Neural crest cell (in vitro differentiated cells): ENCODE measurements at places on chromosomes 6 and 20.

- no peak for DNase-seq
Measured at GRCh38 chr6:109059153-109059552, 35.5 kb downstream of the SESN1 start.

DNA sequence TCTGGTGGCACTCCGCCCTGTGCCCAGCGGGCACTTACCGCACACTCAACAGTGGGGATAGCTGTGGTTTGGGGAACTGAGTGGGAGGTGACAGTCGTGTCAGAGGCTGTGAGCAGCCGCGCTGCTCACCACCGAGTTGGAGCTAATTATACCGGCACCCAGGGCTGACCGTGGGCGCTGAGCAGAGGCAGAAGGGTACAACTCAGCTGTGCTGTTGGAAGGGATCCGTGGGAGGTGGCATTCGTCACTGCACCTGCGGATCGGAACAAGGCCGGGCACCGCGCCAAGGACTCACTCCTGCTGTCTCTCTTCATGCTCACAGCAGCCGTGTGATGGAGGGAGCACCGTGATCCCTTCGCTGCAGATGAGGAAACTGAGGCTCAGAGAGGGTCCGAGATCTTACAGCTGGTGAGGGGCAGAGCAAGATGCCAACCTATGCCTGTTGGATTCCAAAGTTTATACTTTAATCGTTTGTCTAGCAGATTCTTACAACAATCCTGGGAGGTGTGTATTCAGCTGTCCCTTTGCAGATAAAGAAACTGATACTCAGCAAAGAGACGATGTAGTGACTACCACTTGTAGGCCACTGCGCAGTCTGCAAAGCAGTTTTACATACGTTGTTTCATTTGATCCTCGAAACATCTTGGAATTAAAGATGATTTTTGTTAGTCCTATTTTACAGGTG lies 713 bp upstream of the ELMO2 start:
- no peak for DNase-seq

DNA sequence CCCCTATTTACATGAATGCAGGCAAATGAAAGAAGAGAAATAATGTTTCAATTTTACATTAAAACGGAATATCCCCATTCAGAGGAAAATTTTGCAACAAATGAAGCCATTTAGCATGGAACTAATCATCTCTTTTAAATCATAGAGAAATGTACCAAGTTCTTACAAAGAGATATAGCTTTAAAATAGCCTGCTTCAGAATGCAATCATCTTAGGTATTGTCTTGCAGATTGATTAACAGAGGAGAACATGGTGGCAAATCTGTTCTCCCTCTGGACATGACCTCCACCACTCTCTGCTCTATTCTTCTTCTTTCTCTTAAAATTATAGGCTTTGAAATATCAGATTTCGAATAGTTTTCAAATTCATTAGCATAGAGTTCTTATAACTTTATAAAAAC lies 155.7 kb upstream of the DTNBP1 start:
- no peak for DNase-seq

- no peak for DNase-seq
Measured at GRCh38 chr6:142953373-142954273, 8.6 kb upstream of the HIVEP2 start.

GRCh38 chr6:125951323-125951722 lies 5.2 kb upstream of the HINT3 start:
- DNase-seq = no peak

GRCh38 chr20:40176098-40176841 lies 512.8 kb downstream of the MAFB start:
- no peak for DNase-seq

GRCh38 chr6:20778459-20778858 lies 244.2 kb downstream of the CDKAL1 start:
- no peak for DNase-seq

GRCh38 chr6:160077024-160077423 lies 44.6 kb upstream of the SLC22A1 start:
- DNase-seq = no peak

DNA sequence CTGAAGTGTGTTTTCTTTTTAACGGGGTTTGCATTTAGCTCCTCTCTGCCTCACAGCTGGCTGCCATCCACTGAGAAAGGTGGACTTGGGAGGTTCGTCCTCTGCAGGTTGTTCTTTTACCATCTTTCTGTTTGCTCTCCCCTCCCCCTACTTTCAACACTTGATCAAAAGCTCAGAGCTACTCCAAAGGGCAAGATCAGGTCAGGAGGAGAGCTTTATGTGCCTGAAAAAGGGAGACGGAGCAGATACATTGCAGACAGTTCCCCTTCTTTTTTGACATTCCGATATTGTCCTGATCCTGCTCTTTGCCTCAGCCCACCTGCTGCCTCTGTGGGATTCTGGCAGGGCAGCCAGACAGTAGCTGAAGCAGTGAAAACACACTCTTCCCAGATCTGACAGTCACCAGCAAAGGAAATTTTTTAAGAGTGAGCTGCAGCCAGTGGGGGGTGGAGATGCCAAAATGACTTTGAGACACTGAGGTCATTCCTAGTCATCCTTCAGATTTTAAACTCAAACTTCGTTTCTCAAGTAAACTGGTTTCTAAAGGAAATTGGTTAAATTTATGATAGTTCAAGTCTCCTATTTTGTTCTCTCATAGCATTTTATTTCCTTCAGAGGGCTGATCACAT lies 26.5 kb downstream of the SMLR1 start:
- no peak for DNase-seq

GRCh38 chr6:117167520-117168271 lies 97.7 kb upstream of the VGLL2 start:
- DNase-seq = no peak

DNA sequence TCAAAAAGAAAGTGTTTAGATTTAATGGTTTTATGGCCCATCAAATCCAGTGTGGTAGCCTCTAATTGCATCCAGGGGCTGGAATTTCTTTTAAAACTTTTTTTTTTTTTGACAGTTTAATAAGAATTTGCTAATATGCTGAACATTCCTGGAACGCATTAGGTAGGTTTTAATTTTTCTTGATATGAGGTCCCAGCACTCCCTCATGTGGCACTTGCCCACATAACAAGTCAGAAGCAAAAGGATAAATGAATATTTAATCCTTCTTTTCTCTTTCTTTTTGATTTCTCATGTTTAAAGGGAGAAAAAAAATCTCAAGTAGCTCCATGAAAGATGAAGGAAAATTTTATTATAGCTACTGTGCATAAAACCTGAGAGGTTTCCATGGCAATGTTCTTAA lies 13.5 kb downstream of the HAO1 start:
- no peak for DNase-seq

DNA sequence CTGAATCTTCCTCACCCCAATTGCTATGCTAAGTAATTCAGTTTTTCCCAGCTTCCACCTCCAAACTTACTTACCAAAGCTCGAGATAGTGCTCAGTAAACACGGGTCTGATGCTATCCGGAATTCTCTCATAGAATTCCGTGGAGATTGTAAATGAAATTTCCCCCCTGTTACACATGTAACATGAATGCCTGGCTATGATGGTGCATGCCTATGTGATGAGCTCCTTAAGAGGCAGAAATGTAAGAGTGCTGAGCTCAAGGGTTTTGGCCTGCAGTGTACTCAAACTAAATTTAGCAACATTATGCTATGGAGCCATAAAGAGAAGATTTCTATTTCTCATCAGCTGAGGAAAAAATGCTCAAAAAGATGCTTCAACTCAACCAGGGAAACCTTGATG lies 133.4 kb upstream of the FUT9 start:
- no peak for DNase-seq

- DNase-seq = no peak
Measured at GRCh38 chr6:21469213-21469612, 124.3 kb upstream of the SOX4 start.

- DNase-seq = no peak
Measured at GRCh38 chr6:44539701-44540355, 152.3 kb downstream of the CDC5L start.

GRCh38 chr6:9783567-9783966 lies 631.3 kb downstream of the TFAP2A start:
- no peak for DNase-seq

GRCh38 chr20:59403261-59403961 lies 103.0 kb downstream of the EDN3 start:
- DNase-seq = peak; percentile 86

DNA sequence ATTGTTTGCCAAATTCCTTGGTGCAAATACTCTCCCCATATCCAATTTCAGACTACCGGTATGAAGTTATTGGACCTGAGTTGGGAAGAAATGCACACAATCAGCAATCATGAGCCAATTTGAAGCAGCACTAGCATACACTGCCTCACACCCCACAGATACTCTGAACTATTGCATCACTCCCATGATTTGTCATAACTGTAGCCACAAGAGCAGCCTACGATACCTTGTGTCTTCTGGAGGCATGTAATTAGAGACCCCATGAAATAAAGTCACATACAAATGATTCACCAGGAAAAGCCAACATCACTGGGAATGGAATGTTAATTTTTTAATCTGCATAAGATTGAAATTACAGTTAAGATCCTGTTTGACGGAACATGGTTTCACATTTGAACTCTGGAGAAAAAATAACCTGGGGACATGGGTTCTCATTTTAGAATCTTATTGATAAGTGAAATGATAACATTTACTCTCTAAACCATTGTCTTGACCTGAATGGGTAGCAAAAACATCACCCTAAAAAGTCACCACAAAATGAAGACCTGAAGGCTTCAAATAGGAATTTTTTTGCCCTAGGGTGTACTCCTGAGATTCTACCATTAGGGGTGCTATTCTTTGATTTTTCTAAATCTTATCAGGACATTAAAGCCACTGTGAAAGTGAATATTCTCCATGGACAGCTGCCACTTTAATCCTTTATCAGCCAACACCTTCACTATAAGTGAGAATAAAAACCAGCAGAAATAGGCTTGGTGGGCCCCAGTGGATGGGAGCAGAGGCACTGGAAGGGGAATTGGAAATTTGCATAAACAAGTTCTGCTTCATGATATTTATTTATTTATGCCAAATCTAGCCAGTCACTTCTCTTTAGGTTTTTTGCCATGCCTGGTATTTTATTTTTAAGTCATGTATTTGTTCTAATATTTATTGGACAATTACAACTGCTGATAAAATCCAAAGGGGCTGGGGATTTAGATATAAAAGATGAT lies 34.5 kb upstream of the HBS1L start:
- DNase-seq = no peak

- DNase-seq = no peak
Measured at GRCh38 chr6:16818992-16819626, 57.8 kb upstream of the ATXN1 start.

- DNase-seq = no peak
Measured at GRCh38 chr20:45796337-45797065, 4.7 kb downstream of the DNTTIP1 start.

DNA sequence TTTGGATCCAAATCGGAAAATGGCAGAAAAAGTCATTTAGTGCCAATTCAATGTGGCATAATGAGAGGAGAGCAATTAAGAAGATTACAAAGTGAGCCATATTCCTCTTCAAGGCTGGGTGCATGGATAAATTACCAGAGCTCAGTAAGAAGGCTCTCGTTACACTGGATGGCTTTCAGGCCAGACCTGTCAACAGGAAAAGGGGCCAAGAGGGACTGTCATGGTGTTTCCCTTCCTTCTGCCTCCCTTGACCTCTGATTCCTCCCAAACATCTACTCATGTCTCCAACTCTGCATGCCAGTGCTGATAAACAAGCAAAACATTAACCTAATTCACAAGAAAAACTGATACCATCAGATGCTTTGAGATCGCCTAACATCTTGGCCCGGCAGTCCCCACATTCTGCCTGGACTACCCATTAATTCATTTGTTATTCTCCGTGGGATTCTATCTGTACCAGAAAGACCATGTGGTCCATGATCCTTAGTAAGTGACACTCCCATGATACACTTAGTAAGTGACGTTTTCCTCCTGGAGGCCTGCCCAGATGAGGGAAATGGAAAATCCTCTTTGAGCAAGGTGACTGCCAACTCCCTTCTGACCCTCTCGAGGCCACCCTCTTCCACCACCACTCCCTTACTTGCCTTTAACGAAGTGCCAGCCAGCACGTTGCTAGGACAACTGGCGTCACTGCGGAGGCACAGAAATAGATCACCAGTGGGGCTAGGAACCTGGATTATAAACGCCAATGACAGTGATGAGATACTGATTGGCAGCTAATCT lies 239.2 kb downstream of the GMPR start:
- no peak for DNase-seq

DNA sequence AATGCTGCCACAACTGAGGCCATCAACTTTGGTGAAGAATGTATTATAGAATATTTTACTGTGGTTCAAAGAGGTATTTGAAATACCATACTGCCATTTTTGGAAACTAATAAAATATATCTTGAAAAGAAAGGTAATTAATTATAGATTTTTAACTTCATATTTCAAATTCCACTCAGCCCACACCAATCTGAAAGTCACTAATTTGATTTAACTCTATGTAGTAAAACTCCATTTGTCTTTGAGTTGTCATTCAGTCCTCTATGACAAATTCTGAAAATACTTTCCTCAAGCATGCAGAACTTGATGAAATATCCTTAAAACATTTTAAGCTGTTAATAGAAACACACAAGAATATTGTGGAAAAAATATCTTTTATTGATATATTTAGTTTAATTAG lies 1196.7 kb upstream of the CITED2 start:
- no peak for DNase-seq

DNA sequence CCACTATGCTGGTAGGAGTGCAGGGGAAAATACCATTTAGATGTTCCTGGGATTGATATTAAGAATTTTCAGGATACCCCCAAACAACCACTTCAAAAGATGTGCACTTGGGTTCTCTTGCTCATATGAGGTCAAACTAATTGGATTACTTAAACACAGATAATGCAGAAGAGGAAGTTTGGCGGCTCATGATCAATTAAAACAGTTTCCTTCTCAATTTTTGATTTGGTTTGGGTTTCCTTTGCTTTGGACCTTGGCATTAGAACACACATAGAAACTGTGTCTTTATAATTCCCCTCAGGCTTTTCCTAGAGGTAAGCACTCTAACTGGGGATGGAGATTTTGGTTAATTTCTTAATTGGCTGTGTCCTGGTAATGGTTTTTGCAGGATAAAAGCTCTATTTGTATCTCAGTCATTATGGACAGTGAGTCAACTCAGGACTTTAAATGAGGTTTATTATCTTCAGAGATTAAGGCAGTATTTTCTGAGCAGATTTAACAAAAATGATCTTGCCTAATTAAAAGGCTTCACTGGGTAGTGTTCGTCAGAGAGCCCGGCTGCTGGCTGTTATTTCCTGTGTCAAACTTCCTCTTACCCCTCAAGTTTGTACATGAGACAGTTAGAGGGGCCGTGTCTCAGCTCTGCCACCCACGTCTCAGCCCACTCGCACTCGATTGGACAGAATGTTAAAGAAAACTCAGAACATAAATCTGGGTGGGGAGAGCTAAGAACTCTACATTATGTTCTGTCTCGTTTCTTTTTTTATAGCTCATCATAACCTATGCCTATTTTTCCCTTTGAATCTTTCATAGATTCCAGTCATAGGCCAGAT lies 50.3 kb upstream of the PREP start:
- DNase-seq = no peak

DNA sequence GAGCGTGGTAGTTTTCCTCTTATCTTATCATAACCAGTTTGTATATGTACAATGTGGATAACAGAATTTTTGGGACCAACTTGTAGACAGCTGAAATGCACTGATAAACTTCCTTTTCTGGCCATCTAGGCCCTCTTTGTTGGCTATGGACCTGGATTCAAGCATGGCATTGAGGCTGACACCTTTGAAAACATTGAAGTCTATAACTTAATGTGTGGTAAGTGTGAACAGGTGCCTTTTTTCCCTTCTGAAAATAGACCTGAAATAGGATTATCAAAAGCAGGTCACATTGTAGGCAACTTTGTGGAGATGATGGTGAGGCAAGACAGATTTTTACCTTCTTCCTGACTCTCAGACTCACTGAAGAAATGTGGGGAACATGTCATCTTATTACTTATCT lies 67.8 kb downstream of the ENPP1 start:
- DNase-seq = no peak
